ENCODE measurements at places on chromosomes 7 and 10.

DNA sequence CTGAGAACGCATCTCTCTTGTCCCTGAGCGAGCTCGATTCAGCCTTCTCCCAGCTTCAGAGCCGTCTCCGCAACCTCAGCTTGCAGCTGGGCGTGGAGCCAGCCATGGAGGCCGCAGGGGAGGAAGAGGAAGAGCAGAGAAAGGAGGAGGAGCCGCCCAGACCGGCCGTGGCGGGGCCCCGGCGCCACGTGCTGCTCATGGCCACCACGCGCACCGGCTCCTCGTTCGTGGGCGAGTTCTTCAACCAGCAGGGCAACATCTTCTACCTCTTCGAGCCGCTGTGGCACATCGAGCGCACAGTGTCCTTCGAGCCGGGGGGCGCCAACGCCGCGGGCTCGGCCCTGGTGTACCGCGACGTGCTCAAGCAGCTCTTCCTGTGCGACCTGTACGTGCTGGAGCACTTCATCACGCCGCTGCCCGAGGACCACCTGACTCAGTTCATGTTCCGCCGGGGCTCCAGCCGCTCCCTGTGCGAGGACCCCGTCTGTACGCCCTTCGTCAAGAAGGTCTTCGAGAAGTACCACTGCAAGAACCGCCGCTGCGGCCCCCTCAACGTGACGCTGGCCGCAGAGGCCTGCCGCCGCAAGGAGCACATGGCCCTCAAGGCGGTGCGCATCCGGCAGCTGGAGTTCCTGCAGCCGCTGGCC lies 43.2 kb downstream of the CHST3 start:
- DNase-seq, result no peak

DNA sequence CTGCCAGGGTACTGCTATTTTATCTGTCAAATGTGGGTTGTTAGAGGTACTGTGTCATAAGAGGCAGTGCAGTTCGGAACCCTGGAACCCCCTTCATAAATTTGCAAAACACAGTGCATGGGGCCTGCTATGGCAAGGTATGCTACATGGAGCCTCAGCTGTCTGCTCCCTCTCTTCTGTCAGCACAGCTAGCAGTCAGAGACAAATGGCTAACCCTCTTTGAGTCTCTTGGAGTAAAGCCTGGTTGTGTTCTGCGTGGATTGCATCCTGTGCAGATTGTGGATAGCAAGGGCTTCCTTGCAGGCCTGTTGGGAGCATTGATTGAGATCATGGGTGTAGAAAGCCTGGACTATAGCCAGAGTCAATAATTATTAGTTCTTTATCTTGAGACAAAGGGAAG lies 397.8 kb downstream of the AUTS2 start:
- no peak for DNase-seq

DNA sequence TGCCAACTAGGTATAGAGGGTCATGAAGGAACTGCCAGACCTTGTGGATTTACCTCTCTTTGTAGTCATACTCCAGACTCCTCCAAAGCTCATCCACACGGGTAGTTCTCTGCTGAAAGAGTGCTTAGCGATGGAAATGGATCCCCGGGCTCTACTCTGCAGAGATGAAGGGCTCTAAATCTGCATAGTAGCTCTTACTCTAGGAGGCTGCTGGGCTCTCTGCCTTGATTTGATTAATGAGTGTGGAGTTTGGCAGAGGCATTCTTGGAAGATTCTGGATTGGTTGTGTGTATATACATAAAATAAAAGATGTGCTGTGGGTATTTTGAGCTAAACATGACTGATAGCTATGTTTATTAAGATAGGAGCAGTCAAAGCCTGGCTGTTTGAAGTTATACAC lies 21.3 kb upstream of the CPXM2 start:
- no peak for DNase-seq

DNA sequence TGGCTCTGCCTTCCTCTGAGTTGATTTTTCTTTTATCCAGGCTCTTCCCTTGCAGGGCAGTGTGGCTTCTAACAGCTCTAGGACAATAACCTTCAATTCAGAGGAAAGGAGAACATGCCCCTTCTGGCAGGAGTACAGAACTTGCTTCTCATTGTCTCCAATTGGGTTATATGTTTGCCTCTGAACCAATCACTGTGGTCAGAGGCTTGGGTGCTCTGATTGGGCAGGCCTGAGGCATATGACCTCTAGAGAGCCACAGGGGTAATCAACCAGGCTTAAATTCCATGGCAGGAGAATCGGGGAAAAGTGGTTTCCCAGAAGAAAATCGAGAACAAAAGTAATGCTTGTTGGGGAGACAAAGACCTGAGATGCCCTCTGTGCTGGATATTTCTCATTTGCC lies 240.0 kb downstream of the REEP3 start:
- no peak for DNase-seq
